ENCODE measurements at places on chromosomes 5 and 9.

DNA sequence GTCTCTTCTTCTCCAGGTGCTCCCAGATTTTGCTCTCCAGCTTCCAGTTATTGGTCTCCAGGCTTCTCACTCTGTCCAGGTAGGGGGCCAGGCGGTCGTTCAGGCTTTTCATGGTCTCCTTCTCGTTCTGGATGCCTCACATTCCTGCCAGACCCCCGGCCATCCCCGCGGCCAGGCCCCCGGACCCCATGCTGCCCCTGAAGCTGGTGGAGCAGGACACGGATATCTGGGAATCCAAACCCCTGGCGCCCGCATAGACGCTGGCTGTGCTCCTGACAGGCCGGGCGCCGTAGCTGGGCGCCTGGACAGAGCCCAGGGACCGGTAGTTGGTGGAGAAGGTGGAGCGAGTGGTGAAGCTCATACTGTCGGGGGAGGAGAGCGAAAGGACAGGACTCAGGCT, 534.4 kb upstream of the TLE4 start:
- no peak for DNase-seq

DNA sequence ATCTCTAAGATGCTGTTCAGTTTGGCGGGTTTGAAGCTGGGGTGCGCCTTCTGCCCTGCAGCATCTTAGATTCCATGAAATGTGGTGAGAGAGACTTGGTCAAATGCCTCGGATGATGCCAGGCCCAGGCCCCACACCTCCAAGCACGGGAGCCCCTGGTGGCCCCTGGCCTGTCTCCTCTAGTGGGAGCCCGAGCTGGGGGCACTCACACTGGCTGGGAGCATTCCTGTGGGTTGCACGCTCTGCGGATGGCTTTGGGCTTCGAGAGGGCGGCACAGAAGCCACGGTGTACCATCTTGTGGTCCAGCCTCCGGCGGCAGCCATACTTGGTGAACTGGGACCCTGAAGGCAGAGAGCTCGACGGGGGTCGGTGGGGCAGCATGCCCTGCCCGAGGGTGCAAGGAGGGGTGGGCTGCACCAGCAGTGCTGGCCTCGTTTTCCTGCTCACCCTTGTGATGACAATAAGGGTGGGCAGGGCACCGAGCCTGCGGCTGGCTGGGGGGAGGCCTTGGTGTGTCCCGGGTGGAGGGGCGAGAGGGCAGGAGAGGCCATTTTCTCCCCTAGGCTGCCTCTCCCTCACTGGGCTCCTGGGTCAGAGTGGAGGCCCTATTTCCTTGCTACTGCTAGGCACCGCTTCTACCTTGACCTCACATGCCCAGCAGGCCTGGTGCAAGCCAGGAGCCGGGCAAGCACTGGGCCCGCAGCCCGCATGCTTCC, 65.8 kb downstream of the ZNF354C start:
- no peak for DNase-seq

GRCh38 chr5:96353220-96353619, 79.8 kb downstream of the PCSK1 start:
- DNase-seq, result no peak

- no peak for DNase-seq
These were observed 238.5 kb upstream of the PIK3R1 start for GRCh38 chr5:67976891-67977601.

DNA sequence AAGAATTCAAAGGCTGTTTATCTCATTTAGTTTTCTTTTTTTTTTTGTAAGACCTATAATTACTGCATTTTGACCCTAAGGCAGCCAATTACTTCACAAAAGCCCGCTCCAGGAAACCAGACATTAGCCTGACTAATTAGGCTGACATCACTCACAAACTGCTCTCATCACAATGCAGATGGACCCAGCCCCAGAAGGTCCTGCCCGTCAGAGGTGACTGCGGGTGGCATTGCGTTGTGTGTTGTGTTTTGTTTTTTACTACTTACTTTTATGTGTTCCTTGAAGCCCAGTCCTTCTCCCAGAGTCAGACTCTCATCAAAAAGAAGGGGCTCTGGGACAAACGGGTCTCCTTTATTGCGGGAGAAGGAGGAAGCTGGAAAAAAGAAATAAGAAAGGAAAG, 172.2 kb downstream of the HSD17B3 start:
- DNase-seq, result no peak

DNA sequence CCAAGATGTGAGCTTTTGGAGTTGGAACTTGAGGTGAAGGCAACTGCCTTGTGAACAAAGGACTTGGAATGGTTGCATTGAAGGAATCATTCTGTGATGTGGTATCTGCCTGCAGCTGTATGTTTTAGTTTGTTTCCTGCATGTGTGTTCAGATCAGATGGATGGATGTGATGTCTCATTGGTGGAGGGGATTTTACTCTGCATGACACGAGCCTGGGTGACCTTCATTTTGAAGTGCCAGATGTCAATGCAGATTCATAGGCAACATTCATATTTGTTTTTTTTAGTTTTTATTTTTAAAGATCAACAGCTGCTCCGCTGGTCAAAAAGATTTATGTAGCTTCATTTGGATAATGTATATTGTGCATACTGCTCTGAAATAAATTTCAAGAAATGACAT, 13.5 kb downstream of the FBXL7 start:
- DNase-seq, result no peak

GRCh38 chr5:157598350-157598936, 22.9 kb upstream of the ADAM19 start:
- DNase-seq, result no peak

GRCh38 chr9:111904891-111905291, 8.3 kb downstream of the UGCG start:
- DNase-seq, result no peak

DNA sequence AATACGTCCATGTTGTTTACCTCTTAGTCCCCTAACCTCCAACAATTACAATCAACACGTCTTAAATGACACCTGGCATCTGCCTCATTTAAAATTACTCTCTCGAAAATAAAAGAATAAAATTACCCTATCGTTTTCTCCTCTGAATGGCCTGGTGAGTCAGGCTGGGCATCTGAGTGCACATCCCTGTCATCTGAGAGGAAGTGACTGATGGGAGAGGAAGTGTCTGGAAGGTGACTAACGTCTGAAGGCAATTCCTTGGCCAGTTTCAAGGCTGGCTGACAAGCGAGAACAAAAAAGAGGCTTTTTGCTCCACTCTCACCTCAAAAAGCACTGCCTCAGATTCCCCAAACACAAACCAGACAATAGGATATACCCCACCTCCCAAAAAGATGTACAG, 57.7 kb downstream of the MAPKAP1 start:
- no peak for DNase-seq

DNA sequence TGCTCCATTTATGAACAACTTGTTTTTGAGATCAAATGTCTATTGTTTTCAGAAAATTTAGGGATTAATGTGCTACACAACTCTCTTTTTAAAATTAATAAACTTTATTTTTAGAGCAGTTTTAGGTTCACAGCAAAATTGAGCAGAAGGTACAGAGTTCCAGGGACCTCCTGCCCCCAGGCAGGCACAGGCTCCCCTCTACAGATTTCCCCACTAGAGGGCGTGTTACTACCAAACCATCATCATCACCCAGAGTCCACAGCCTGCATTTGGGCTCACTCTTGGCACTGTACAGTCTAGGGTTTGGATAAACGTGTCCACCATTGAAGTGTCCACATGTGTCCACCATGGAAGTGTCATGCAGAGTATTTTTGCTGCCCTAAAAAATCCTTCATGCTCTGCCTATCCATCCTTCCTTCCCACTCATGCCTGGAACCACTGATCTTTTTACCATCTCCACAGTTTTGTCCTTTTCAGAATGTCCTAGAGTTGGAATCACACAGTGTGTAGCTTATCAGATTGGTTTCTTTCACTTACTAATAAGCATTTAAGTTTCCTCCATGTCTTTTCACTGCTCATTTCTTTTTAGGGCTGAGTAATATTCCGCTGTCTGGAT, 61.7 kb downstream of the MRPL36 start:
- no peak for DNase-seq

DNA sequence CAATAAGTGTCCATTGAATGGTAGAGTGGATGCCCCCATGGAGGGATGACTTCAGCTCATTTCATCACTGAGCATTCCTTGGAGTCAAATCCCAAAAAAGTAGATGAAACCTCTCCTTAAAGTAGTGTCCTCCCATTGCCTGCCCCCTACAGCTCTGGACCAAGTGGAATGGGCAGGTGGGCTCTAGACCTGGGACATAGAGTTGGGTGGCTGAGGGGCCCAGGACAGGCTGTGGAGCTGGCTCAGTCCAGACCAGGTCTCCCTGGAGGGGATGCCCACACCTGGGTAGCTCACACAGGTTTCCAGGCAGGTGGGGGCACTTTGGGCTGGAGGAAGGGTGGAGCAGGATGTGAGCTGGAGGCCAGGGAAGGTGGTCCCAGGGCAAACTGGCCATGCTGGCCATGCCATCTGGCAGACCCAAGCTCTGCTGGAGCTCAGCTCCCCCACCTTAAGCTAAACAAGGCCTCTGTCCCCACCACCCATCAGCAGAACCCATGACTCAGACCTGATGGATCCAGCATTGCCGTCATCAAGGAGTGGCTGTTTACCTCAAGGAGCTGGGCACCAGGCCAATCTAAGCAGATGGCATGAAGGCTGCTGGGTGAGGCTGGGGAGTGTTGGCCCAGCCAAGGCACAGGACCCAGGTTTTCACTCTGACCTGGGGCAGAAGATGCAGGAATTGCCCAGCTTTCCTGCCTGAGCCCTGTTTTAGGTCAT, 6.2 kb upstream of the SPINK4 start:
- DNase-seq, result no peak

DNA sequence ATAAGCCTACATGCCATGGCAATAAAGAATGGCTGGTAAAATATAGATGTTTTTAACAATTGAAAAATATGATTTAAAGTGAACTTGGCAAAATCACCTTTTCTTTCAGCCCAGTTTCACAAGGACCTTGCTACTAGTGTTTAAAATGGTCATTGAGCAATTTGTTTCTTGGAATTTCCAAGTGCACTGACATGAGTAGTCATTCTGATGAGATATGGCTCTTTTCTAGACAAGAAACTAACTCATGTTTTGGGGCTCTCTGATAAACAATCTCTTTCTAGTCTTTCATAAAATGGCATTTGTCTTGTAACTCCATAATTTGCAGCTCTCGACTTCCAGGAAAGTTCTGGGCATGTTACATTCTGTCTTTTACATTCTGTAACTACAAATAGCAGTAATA, 176.8 kb downstream of the NR2F1-AS1 start:
- DNase-seq, result no peak

DNA sequence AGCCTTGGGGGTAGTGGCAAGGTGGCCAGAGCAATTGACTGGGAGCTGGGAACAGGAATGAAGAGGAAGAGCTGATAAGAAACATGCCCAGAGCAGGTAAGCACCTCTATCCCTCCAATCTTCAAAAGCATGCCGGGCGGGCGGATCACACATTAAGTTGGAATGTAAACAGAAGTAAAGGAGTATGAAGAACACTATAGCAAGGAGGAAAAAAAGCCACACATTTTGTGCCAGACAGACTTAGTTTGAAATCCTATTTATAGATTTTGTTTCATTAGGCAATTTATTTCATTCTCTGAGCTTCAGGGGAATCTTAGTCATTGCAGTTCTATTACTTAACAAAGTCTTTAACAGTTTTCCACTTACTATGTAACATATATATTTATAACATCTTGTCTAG, 173.9 kb upstream of the TNC start:
- no peak for DNase-seq

- no peak for DNase-seq
These were observed 152.0 kb downstream of the PRR16 start for GRCh38 chr5:120615967-120616645.

DNA sequence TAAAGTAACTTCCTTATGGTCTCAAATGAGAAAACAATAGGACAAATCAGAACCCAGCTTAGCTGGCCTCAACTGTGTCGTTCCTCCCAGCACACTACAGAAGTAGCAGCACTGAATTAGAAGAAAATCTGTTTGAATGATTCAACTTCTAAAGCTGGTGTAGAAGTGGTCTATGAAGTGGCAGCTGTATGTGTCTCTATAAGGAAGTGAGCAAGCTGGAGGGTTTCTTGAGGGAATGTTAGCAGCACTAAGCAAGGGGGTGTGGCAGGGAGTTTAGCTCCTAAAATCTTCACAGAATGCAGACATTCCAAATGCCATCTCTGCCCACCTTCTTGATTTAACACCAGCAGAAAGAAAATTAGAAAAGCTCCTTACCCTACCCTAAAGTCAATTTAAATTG, 4.1 kb downstream of the KLF9 start:
- DNase-seq, result no peak

GRCh38 chr9:93435386-93435785, 16.1 kb upstream of the FAM120A start:
- DNase-seq, result no peak

DNA sequence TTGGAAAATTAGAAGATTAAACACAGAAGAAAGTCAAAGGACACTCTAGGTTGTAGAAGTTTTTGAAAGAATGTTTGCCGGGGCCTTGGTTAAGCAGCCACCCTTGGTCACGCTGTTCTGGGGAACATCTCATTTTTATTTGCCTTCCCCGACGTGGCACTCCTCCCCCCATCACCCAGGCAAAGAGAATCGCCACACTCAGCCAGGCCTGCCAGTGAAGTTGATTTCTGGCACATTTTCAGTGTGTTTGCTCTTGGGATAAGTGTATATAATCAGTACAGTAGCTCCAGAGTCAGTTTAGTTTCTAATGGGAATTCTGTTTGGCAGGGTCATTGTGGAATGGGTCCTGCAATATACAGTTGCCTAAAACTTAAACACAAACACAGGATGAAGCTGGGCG, 243.5 kb downstream of the ZSWIM6 start:
- no peak for DNase-seq

- no peak for DNase-seq
These were observed 356.6 kb upstream of the IRX4 start for GRCh38 chr5:2239201-2239910.

- no peak for DNase-seq
These were observed 27.7 kb downstream of the WDR36 start for GRCh38 chr5:111119856-111120255.

DNA sequence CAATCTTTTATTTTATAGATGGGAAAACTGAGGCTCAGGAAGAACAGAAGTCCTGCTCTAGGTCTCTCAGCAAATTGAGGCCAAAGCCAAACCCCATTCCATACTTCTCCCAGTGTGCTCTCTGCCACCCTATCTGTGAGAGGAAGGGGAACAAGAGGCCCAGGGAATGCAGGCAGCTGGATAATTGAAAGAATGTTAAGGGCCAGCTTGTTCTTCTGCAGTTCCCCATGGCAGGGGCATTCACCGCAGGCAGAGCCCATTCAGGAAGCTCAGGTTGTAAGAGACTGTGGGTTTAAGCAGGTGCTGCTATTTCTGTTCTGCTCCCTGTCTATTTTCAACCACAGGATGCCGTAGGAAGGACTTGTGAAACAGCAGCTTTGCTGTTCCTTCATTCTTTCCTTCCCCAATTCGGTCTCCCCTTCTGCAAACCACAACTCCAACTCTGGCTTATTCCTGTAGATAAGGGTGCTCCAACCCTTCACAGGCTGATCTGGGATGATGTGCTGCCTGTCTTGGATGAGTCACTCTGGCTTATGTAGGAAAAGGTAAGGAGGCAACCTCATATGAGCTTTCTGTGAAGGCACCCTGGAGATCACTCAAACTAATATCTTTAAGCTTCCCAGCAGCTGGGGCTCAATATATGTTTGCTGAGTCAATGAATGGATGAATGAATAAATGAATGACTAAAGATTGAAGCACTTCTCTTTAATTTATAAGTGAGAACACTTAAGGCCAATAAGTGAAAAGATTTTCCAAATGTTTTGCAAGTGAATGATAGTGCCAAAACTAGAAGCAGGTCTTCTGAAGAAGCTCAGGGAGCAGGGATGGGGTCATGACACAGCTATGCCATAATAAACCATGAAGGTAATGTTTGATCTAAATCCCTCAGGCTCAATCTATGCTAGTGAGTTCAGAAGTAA, 377.6 kb downstream of the BRINP1 start:
- DNase-seq, result no peak

GRCh38 chr9:99030092-99030511, 74.8 kb upstream of the TGFBR1 start:
- no peak for DNase-seq
